ENCODE measurements at places on chromosomes 7 and 10.

DNA sequence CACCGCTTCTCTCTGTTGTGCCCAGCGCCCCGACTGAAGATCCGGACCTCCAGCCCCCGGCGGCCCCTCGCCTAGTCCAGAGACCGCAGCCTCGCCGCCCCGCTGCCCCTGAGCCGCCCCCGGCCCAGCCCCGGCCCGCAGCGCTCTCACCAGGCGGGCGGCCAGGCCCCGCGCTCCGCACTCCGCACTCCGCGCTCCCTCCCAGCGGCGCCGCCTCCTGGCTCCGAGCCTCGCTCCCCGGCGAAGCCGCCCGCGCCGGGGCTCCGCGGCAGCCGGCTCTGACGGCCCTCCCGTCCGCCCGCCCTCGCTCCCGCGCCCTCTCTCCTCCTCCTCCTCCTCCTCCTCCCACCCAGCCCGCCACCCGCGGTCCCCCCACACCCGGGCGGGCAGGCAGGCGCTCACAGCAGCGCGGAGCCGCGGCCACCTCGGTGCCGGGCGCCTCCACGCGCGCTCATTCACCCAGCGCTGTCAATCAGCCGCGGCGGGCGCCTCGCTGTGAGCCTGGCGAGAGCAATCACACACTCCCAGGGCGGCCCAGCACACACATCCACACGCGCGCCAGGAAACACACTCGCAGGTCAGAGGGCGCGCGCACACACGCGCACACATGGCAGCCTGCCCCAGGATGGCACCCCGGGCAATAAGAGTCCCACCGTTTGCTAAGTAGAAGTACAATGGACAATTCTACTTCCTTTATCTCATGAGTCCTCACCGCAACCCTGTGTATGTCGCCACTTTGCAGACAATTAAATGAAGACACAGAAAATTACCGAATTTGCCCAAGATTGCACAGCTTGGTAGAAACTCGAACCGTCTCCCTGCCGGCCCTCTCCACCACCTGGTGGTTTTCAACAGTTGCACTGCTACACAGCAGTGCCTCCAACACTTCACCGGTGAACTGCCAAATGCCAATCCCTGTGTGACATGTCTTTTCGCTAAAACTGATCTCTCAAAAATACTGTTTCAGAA, at the start of gene PRRT4:
Gene PRRT4 (minus strand): TSS at position 280 of the 969 bp plus-strand sequence.
- DNase-seq: no peak

DNA sequence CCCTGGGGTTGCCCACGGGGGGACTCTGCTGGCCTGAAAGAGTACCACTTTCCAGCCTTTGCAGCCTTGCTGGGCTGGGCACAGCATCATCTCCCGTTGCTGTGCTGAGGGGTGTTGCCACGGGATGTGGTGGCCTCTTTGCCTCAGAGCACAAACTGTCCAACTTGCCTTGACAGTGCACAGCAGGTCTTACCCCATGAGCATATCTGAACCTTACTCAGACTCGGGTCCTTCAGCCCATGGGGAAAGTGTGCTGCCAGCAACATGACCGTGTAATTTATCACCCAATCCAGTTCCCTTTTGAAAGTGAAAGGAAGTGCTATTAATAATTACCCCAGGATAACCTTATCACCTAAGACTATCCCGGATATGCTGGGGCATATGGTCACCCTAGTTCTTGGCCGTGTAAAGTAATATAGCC, 46.8 kb downstream of the TBXAS1 start:
- no peak for DNase-seq

- no peak for DNase-seq
Observed at GRCh38 chr10:98910048-98910447, 325.6 kb downstream of the HPSE2 start.

GRCh38 chr7:113809581-113809980, 109.2 kb downstream of the PPP1R3A start:
- no peak for DNase-seq

GRCh38 chr10:122655524-122656307, 43.9 kb downstream of the C10orf120 start:
- DNase-seq: no peak

- DNase-seq: no peak
Observed at GRCh38 chr10:5196702-5197113, at the start of gene AKR1C4. Gene AKR1C4 (plus strand): TSS chr10:5196837. CDS start chr10:5196868, 31 bp downstream.

DNA sequence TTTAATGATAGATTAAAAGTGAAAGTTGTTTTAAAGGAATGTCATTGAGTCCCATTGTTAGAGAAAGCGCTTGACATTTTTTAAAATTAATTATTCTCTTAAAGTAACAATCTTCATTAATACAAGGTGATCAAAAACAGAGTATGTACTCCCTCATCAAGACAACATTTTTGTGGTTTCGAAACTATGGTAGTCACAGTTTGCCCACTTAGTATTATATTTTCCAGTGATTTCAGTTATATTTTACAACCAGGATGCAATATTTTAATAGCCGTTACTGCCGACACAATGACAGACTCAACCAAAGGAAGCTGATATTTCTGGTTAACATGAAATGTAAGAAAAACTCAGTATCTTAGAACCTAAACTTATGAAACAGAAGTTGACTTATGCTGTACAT, 31.3 kb downstream of the MKX start:
- DNase-seq: no peak

DNA sequence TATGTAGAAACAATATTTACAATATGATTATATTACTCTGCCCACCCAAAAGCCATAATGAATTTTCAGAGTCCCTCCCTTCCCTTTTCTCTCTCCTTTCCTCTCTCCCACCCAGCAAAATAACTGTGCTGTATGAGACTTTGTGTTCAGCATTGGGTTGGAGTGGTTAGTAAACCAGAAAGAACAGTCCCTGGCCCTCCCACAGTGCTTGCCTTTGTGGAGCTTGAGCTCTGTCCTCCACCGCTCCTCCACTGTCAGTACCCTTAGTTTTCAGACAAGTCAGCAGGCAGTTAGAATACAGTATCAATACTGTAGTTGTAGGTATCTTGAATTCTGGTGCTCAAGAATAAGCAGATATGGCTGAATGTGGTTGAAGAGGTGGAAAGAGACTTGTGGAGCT, 92.7 kb downstream of the CDK14 start:
- no peak for DNase-seq

DNA sequence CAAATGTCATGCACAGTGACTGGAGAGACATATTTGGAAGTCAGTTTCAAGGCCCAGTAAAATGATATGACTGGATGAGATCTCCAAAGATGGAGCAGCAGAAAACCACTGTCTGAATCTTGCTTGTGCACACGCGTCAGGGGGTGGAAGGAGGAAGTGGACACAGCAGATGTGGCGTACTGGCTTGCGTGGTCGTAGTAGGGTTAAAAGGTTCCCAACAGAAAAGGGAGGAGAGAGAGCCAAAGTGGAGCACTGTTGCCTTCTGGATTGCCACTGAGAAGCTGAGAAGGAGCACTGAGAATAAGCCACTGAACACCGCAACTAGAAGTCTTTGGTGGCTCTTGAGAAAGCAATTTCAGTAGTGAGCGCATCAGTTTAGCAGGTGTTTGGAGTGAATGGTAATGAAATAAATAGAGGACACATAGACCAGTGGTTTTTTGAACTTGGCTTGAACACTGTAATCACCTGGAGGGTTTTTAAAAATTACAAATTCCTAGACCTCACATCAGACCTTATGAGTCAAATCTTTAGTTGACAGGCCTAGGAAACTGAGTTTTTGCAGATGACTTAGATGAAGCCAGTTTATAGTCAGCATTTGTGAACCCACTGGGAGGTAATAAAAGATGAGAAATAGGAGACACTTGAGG, 227.3 kb downstream of the PTEN start:
- DNase-seq: no peak

DNA sequence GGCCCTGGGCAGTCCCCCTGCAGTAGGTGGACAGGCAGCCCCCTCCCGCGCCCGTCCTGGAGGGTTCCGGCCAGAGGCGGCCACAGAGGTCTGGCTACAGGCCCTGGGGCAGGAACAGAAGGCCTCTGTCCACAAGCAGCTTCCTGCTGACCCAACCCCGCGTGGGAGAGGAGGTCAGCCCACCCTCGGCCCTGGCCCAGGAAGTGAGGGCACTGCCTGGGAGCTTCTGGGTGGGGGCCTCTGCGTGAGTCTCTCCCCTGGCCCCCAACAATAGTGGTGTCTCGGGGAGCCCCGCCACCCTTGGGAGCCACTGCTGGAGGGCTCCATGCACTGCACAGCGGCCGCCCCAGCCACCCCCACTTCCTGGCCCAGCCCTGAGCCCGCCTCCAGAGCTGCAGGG, 4.7 kb downstream of the MICALL2 start:
- peak; percentile 73 for DNase-seq

- DNase-seq: no peak
Observed at GRCh38 chr7:127807829-127808228, 155.8 kb downstream of the SND1 start.
